ENCODE measurements at places on chromosomes 7 and 10. TPM values are rescaled to one million over a fixed set of nuclear protein-coding genes. Genes with fewer than 3 reads are reported as not detected.

The SPOCK2 gene
- 69.2 TPM for total RNA-seq

The UNCX gene
- total RNA-seq, result not detected

The ASB10 gene
- not detected for total RNA-seq

The NKX6-2 gene
- not detected for total RNA-seq

The MRPS33 gene
- 113 TPM for total RNA-seq

The TBRG4 gene
- total RNA-seq, result 198 TPM

GRCh38 chr10:58588673-58589265 lies 76.1 kb downstream of the BICC1 start:
- DNase-seq, result no peak

GRCh38 chr10:122986335-122986734 lies 6.1 kb downstream of the PSTK start:
- DNase-seq, result no peak

DNA sequence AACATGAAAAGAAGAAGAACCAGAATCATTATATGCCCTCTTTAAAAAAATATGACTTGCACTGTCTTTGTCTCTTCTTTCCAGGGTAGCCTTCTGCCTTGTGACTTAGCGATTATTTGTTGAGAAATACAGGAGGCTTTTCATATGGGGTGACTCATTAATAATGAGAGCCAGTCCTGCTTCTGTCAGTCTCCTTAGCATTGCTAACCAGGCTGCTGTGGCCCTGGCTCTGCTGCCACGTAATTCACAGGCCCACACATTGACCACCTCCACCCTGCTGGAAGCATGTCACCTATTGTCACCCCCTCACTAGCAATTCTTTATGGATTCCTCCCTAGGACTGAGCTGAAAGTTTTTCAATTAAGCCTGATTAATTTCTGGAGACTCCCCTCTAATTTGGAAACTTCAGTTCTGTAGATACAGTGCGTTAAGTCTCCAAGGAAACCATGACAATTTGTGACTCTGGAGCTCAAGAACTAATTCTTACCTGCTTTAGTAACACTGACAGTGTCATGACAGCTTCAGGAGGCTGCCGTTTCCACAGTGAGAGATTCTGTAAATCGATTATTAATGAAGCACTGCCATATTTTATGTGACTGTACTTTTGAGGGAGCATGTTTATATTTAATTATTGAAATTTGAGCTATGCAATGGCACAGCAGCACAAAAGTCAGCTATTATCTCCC lies 267.9 kb upstream of the SP8 start:
- DNase-seq, result no peak

DNA sequence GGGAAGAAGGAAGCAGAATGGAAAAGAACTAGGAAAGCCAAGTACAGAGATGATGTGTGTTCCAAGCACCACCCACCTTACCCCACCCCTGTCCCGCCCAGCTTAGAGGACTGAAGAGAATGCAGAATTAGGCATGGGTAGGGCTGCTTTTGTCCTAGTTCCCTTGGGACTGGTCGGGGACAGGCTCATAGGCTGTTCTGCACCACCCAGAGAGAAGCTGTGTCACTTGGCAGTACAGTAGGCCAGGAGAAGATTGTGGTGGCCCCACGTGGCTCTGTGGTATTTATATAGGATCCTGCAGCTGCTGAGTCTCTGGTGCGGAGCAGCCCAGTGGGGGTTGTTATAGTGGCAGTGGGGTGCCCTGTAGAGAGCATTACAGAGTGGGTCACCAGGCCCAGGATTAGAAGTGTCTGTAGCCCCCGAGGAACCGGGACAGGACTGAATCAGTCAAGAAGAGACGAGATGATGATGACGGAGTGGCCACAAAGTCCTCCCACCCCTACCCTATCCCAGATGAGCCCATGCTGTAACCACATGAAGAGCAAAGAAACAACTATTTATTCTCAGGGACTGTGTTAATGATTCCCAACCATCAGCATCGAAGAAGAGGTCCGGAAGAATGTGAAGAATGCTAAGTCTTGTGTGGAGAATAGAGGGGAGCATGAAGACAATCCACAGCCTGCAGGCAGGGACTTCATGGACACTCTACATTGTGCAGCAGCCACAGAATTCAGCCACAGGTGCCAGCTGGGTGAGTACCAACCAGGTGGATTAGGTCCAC lies 88.9 kb downstream of the C1GALT1 start:
- DNase-seq, result no peak

GRCh38 chr7:35754741-35755140 lies 46.1 kb upstream of the SEPTIN7 start:
- DNase-seq, result no peak

GRCh38 chr7:151776446-151776845 lies 100.5 kb downstream of the PRKAG2 start:
- DNase-seq, result no peak

DNA sequence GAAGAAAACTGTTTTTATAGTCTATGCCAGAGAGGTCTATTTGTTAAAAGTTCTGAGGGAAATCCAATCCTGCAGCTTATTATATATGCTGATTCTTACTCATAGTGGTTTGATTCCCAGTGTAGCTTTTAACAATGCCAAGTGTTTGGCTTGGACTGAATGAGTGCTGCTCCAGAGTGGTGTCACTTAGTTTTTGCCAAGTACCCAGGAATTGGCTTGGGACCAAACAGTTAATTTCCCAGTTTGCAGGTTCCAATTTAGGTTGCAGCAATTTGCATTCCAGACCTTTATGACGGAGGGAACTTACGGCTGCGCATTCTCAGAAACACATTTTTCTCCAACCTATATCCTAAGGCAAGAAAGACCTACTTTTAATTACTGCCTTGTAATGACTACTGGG lies 32.4 kb downstream of the NSUN6 start:
- DNase-seq, result no peak

GRCh38 chr10:32189400-32190084 lies 133.3 kb upstream of the KIF5B start:
- no peak for DNase-seq

- DNase-seq, result no peak
Observed at GRCh38 chr10:61314273-61314672, 138.9 kb downstream of the TMEM26 start.

DNA sequence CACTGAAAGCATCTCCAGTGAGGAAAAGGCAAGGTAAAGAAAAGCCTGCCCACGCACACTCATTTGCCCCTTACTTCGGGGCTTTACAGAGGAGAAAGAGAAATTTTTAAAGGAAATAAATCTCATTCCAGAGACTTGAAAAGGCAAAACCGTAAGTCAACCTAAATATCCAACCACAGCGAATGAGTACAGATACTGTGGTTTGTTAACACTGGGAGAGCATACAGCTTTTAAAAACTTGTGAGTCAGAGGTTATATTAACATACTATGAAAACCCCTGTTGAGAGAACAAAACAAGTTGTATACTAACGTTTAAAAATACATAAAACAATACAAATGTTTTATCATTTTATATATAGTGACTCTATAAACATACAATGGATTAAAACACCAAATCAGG lies 28.6 kb upstream of the ST7 start:
- no peak for DNase-seq

DNA sequence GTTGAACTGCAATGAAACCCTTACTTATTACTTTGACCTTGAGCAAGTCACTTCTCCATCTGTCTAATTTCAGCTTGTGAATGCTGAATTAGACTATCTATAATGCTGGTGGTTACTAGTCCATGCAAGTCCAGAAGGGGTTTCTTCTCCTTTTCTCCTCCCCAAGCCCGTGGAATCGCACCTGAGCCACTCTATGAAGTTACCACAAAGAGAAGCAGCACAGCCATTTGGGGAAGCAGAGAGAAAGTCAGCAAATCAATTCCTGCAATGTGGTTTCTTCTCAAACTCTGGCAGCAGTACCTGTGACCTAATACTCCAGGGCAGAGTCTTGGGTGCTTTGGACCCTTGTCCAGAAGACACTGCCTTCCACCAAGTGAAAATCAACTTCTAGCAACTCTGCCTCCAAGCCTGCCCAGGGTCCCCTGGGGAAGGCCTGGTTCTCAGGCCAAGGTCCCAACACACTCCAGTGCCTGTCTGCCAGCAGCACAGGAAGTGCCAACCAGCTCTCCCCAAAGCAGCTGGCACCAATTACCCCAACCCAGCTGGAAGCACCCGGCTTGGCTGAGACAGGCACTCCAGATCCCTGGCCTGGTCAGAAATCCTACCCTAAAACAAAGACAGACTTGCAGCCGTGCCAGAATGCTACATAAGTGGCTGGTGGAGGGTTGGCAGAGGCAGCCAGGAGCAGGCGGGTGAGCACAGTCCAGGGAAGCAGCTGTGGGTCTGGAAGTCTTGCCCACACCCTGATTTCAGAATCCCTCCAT lies 200.3 kb downstream of the LSM5 start:
- no peak for DNase-seq
